Fibroblast of skin of left quadriceps (primary cell): ENCODE measurements at places on chromosomes 4 and X.
A peak's percentile ranks its signal among the peaks of the same experiment; 100 is the strongest.

DNA sequence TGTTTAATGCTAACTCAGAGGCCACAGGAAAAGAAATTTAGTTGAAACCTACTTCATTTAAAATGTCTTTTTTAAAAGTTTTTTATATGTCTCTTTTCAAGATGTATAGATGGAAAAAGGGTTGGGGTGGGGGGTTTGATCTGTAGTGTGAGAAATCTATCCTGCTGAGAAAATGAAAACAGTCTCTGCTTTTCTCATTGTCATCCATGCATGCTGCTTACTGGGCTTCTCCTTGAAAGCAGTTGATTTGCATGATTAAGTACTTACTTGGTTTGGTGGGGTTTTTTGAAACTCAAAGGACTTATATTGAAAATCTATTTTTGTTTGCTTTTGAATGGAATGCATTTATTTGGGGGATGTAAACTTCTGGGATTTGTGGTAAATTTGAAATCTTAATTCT lies 313.6 kb upstream of the DKK2 start:
- no peak for DNase-seq

- peak; percentile 25 for DNase-seq
Observed at GRCh38 chr4:19776021-19776459, 475.7 kb upstream of the SLIT2 start.

DNA sequence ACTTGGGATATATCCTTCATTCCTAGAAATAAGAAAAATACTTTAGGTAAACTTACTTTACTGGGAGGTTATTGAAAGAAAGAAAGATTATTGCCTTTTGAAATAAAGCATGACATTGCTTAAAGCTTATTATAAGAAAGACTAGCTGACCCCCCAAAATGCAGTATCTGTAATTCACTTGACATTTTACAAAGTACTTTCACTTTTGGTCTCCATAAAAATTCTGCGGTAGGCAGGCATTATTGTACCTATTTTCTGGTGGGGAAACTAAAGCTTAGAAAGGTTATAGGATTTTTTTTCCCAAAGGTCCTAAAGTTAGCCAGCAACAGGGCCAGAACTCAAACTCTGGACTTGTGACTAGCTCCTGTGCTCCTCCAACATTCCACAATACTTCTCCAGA lies 29.7 kb upstream of the TXK start:
- no peak for DNase-seq

- no peak for DNase-seq
Observed at GRCh38 chr4:147837854-147838253, 106.0 kb downstream of the ARHGAP10 start.

GRCh38 chr4:1588306-1588705 lies 95.8 kb downstream of the FAM53A start:
- DNase-seq = no peak

DNA sequence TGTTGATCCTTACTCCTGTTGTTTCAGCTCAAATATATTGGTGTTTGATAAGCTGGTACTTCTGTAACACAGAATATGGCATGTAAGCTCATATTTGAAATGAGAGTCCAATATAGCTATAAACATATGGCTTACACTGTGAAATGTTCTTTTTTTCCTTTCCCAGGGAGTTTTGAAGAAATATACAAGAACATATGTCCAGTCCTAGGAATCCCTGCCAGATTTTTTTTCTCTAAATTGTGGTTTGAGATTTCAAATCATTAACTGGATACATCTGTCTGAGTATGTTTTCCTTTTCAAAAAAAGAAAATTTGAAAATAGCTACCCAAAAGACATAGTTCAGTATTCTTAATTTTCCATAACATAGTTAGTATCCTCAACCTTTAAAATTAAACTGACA lies 60.2 kb downstream of the HMGB2 start:
- DNase-seq = peak; percentile 34

DNA sequence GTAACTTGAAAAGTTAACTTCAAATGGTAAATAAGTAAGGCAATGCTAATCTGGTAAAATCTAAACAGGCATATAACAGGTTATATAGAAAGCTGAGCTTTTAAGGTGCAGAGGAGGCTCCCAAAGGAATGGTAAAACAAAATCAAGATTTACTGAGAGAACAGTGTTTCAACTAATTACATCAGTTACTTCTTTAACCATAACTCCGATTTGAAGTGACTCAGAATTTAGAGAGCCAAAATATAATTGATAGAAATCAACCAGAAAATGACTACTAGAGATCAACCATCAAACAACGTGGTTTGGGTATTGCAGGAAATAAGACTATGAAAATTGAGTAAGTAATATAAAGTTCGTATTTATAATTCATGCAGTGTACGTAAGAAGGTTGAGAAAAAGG lies 6.9 kb downstream of the G3BP2 start:
- DNase-seq = no peak

DNA sequence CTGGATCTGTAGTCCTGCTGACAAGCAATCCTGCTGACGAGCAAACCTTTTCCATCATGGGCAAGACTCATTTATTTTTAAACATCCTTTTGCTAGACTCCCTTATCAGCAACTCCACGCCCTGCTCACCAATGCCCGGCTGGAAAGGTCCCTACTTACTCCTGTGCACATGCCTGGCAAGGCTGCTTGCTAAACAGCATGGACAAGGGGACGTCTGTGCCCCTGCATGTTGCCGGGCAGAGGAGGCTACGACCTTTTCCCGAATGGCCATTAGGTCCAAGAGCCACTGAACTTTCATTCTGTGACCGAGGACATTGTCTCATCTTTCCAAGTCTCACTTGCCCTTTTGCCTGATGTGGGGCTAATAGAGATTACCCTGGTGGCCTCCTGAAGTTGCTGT lies 98.6 kb downstream of the MGST2 start:
- no peak for DNase-seq

- no peak for DNase-seq
Observed at GRCh38 chr4:7902101-7902553, 37.5 kb downstream of the AFAP1 start.
